ENCODE measurements at places on chromosomes 12 and 14.
A peak's percentile ranks its signal among the peaks of the same experiment; 100 is the strongest.

DNA sequence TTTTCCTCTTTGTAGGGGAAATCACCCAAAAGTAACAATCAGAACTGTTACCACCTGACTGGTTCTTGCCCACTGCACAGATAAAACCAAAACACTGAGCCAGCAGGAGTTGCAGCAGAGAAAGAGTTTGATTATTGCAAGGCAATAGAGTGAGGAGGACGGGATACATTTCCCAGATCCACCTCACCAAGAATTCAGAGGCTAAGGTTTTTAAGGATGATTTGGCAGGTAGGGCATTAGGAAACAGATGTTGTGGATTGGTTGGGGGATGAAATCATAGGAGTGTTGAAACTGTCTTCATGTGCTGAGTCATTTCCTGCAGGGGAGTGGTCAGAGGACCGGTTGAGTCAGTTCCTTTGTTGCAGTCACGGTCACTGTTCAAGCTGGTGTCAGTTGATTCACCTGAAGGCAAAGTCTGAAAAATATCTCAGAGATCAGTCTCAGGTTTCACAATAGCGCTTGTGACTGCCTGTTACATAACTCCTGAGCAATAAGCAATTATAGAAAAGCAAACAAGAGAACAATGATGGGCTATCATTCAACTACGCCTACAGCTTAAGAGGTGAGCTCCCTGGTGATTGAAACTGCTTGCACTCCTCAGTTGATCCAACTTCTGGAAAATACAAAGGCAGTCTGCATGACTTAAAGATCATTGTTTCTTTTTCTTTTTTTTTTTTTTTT is 20.3 kb upstream of the AMN1 start:
- peak; percentile 93 for DNase-seq

DNA sequence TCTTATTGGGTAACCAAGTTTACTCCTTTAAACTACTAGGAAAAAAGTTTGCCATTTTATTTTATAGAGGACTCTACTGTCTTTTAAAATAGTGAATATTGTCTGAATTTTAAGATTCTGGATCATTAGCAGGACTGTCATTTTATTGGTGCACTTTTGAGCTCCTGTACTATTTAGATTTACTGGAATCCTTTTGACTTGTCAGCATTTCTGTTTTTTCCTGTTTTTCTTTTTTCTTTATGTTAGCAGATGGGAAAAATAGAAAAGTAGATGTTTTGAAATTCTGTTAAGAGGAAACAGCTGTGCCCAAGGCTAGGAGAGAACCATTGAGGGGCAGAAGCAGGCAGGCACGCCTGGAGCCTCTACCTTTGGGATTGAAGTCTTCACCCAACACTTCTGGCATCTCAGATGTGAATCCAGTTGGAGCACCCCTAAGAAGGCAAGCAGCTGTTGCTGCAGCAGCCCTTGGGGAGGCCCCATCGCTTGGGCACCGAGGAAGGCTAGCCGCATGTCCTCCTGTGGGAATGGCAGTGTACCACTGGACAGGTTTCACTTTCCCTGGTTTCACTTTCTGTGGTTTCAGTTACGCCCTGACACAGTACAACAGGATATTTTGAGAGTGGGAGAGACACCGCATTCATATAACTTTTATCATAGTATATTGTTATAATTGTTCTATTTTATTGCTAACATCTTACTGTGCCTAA is 11.5 kb downstream of the RIMKLB start:
- peak; percentile 83 for DNase-seq

DNA sequence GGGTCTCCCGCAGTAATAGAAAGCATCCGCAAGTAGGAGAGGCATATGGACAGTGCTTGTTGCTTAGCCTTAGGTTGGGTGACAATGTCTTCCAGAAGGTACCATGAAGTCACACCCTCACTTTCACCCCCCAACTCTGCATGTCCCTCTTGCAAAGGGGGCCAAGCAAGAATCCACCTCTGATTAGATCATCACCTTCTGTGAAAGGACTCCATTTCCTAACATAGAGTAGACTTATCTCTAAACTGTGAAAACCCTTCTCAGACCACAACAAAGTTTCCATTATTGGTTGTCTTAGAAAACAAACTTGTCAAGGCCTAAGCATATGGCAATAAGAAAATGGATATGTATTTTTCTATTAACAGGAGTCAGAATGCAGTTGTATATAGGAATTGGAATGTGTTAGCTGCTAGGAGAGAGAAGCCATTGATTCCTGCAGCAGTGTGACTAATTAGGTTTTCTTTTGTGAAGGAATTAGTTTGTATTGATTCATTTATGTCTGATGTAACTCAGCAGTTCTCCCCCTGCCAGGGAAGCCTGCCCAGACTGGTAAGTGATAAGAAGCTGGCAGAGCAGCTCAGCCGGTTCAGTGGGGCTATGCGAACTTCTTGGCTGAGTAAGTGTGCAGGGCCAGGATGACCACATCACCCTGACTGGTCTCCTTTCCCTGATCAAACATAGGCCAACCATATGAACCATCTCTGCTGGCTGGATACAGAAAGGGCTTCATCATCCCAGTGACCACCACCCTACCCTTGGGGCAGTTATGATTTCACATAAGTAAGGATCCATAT is 107.3 kb upstream of the CCDC196 start:
- no peak for DNase-seq

- no peak for DNase-seq
Measured at GRCh38 chr14:80621701-80622100, 319.8 kb downstream of the CEP128 start.

DNA sequence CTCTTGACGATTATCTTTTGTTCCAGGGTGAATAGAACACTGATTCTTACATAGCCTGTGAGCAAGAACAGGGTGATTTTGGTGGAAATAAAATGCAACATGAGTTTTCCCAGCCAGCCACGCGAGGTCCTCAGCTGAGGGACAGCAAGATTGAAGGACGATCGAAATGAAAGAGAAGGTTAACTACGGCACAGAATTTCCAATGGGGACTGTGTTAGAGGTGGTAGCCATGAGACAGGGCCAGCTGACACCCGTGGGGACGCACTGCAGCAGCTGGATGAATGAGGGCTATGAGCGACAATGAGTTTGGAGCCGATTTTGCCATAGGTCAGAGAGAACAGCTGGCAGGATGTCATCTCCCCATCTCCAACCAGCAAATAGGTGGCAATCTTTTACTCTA is 243.4 kb upstream of the PELI2 start:
- no peak for DNase-seq

DNA sequence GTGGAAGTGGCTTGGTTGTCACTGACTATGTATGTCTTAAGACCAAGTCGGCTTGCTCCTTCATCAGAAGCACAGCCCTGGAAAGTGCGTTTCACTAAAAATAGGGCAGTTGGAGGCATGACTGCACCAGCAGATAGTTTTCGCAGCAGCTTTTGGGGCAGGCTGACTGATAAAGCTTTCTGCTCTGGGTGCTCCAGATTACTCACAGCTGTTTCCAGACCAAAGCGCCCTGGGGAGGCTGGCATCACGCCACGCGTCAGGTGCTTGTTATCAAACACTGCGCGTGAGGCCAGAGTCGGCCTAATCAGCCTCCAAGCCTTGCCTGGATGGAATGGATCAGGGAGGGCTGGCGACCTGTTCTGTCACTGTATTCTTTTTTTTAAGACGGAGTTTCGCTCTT is 13.3 kb upstream of the LRRC10 start:
- DNase-seq, result peak; percentile 98

DNA sequence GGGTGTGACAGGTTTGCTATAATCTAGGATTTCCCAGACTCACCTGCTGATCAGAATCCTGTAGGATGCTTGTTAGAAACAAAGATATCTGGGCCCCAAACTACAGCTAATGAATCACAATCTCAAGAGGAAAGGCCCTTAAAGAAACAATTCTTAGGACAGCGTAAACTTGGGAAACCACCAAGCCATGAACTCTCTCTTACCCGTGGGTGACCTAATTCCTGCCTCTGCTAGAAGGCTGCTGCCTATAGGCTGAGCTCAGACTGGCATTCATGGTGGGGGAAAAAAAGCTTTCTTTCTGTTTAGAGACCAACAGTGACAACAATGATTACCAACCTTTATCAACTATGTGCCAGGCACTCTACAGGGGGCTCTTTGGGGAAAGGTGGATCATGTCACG is 213.9 kb upstream of the FKBP4 start:
- DNase-seq, result no peak

DNA sequence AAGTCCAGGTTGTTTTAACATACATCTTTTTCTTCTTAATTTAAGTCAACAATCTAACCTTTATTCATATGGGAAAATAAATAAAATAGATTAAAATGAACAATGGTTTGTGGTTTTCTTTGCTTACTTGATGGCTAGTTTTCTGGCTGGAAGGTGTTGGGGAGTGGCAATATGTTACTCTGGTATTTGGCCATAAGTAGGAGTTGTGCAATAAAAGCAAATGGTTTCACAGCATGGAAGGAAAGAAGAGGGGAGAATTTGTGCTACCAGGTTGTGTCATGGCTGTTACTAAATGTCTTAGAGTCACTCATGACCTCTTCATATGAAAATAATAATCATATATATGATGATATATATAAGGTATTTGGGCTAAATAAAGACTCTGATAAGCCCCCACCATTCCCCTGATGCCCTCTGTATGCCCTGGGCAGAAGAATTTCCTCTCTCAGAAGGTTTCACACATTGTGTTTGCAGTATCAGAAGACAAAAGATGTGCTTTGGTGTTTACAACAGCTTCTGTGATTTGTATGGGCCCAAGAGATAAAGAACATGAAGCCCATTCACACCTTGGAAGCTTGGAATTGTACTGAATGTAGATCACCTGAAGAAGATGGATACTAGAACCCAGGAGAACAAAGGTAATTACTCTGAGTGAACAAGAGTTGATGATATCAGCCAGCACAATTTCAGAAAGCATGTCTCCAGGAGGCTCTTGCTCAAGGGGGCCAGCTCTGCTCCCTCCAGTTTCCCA is 160.9 kb downstream of the ALG10B start:
- DNase-seq, result no peak

DNA sequence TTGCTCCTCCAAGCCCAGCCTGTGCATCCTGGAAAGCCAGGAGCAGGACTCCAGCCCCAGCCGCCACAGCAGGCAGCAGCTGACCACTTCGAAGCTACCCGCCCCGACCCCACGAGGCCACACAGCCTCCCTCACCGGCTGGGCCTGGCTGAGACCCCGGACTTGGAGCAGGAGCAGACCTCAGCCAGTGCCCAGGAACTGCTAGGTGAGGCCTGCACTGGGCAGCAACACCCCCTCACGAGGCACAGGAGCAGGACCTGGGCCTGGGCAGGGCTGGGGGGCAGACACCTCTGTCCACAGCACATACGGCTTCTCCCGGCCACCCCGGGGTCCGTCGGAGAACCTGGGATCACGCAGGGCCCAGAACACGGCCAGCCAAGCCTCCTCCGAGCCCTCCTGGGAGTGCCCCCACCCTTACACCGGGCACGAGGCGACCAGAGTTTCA is 137.4 kb upstream of the C14orf180 start:
- DNase-seq, result no peak

- no peak for DNase-seq
Measured at GRCh38 chr14:33782923-33783322, 168.0 kb downstream of the EGLN3 start.

- no peak for DNase-seq
Measured at GRCh38 chr14:33914676-33915516, 36.0 kb downstream of the EGLN3 start.

DNA sequence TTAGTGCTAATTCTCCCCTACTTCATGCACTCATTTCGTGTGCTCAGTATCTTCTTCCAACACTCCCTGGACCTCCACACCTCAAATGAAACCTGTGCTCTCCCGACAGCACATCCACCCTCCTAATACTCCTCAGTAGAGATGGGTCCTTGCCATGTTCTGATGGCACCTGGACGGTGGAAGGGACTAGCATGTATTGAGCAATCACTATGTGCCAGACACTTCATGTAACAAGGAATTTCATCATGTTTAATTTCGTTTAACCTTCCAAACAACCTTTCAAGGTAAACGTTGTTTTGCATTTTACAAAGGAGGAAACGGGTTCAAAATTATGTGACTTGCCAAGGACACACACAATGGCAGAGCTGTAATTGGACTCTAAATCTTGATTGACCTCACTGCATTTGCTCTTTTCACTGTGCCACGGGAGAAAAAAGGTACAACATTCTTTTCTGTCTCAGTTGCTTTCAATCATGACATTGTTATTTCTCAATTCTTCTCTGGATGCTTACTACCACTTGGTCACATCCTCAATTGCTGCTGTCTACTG is 12.2 kb upstream of the SLC7A8 start:
- no peak for DNase-seq

DNA sequence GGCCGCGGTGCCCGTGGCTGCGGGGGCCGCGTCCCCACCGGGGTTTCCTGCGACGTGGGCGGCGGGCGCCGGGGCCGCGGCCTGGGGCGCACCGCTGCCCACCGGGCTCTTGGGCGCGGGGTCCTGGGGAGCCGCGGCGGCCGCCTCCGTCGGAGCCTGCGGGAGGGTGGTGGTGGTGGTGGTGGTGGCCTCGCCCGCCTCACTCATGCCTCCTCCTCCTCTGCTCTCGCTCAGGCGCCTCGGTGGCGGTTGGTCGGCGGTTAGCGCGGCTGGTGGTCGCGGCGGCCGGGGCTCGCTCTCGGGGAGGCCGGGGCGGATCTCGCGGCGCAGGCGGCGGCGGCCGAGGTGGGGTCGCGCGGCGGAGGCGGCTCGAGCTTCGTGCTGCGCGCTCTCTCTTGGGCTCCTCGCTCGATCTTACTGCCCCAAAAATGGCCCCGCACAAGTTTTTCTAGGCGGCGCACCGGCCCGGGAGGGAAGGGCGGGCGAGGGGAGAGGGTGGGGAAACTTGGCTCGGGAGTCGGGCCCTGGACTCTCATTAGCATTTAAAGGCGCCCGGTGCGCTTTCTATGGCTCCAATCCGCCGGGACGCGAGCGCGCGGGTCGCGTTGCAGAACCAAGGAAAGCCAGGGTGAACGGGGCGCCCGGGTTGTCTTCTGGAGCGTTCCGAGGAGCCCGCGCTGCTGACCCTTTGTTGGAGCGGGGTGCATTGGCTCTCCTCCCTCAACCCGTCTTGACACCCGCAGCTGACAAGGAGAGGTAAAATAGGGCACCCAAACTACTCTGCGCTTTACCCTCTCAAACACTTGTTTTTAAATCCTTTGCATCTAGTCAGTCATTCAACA is at the start of gene YBX3:
Gene YBX3 (minus strand): TSS at position 419 of the 842 bp plus-strand sequence. CDS start 212 bp downstream, at position 207.
- DNase-seq, result peak; percentile 87

- no peak for DNase-seq
Measured at GRCh38 chr14:90574188-90575131, 177.6 kb downstream of the CALM1 start.

DNA sequence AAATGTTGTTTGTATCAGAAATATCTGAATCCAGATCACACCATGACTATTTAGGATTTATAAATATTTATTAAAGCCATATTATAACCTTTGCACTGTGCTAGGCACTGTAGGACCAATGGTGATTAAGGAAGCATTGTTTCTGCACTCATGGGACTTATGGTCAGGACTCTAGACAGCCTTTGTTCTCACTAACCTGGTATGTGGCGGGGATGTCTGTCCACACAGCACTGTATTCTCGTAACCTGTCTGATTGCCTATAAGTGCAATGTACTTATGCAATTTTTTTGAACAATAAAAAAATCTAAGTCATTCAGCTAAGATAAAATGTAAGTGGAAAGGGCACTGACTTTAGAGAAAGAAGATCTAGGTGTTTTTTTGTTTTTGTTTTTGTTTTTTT is 6.7 kb upstream of the SSPN start:
- no peak for DNase-seq

Data from OCI-M1 (cell line).